ENCODE measurements at places on chromosomes 13 and 19. TPM values are rescaled to one million over a fixed set of nuclear protein-coding genes. Genes with fewer than 3 reads are reported as not detected.
A peak's percentile ranks its signal among the peaks of the same experiment; 100 is the strongest.

Gene NECTIN2
- total RNA-seq: 264 TPM

Gene CEACAM19
- total RNA-seq: 4.6 TPM

Gene SMIM44
- 1.0 TPM for total RNA-seq

DNA sequence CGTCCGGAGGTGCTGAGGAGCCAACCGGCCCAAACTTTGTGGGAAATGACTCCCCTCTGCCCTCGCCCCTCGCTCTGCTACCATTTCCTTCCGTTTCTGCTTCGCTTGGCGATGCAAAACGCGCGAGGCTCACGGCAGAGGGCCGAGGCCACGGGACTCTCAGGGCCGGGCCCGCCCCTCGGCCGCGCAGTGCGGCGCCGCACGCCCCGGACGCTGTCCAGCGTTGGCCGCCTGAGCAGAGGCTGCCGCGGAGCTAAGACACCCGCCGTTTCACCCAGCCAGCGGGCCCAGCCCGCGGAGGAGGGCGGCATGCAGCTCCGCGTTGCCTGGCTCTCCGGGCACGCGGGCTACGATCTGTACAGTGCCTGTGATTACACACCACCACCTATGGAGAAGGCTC lies 2.1 kb upstream of the ZNF578 start:
- no peak for DNase-seq

Gene SAFB2
- 20.5 TPM for total RNA-seq

GRCh38 chr19:50213925-50214324 lies 10.5 kb downstream of the MYH14 start:
- DNase-seq: no peak

- DNase-seq: no peak
These were observed 1340.8 kb downstream of the PCDH9 start for GRCh38 chr13:65889368-65889767.

DNA sequence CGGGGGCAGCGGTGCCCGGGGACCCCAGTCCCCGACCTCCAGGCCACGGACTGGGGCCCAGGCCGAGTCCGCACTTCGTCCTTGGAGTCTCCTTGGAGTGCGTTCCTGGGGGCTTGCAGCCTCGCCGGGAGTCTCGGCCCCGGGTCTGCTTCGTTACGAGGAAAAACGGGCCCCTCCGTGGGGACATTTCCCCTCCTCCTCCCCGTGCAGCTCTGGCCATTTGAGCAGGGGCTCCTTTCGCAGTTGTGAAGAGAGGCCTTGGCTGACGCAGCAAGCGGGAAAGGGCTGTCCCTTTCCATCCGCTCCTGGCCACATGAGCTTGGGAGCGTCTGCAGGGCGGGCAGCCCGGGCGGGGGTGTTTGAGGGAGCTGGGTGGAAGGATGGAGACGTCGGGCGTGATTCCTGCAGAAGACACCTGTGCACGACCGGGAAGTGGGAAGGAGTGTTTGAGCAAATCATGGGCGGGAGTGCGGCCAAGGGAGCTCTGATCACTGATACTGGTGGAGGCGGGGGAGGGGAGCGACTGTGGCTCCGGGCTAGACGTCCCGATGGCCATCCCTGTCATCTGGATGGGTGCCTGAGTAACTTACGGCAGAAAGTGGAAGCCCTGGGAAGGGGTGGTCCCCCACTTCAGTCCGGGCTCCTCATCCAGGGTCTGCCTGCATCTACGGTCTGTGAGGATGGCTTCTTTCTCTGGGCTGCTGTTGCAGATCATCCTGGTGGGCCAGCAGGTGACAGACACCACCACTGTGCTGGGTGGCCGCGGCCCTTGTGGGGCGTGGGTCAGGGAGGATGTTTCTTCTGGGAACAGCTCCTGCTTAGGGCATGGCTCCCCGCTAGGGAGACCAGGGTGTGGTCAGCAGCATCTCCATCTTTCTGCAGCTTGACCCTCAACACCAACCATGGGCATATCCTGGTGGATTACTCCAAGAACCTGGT lies 736 bp downstream of the GPI start:
- no peak for DNase-seq

GRCh38 chr13:78499802-78500201 lies 103.5 kb downstream of the POU4F1 start:
- no peak for DNase-seq

GRCh38 chr13:34310539-34310938 lies 492.6 kb downstream of the RFC3 start:
- DNase-seq: no peak

GRCh38 chr13:76163761-76164160 lies 527.6 kb downstream of the LMO7 start:
- DNase-seq: no peak

DNA sequence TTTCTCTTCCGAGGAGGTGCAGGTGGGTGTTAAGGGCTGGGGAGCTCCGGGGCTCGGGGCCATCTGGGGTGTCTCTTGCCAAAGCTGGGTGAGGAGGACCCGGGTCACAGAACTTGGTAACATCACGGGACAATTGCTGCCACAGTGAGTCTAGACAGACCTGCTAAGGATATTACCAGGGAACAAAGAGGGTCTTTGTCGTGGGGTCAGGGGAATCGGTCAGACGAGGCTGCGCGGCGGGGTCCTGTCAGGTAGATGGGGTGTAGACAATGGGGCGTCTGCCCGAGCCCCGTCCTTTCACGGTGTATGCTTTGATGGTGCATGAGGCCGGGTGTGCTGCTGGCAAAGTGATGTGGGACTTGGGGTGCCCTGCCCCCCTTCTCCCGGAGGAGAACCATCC lies 7.8 kb downstream of the PGPEP1 start:
- no peak for DNase-seq

DNA sequence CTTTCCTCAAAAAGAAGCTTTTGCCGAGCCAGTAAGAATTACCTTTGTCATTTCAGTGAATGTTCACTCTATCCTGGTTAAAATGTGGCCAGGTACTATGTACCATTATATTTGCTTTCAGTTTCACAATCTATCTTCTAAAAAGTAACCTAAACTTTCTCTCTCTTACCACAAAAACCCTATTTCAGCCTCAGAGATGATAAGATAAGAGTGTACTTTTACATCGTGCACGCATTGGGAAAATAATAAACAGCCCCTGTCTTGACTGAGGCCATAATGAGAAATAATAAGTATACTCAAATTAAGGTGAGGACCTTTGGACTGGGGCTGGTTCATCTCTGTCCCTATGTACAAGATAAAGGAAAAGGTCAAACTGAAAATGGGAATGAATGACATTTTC lies 77.7 kb downstream of the ZNF726 start:
- no peak for DNase-seq

DNA sequence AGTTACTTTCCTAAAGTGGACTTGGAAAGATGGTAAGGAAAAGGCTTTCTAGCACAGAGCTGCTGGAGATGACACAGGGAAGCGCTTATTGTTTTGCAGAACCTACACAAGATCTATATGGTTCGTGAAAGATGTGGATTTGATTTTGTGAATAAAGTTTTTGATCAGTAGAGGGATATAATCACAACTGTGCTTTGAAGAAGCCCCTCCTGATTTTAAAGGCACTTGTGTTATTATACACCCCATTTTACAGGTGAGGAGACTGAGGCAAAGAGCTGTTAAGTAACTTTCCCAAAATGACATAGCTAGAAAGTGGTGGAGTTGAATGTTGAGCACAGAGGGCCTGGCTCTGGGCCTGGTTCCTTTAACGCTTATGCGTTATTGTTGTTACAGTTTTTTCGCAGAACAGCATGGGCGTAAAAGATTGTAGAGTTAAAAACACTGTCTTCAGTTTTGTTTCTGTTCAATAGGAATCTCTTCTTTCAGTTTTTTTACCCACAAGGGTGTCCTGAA lies 1.4 kb downstream of the TDRD3 start:
- no peak for DNase-seq

Gene ONECUT3
- total RNA-seq: not detected

DNA sequence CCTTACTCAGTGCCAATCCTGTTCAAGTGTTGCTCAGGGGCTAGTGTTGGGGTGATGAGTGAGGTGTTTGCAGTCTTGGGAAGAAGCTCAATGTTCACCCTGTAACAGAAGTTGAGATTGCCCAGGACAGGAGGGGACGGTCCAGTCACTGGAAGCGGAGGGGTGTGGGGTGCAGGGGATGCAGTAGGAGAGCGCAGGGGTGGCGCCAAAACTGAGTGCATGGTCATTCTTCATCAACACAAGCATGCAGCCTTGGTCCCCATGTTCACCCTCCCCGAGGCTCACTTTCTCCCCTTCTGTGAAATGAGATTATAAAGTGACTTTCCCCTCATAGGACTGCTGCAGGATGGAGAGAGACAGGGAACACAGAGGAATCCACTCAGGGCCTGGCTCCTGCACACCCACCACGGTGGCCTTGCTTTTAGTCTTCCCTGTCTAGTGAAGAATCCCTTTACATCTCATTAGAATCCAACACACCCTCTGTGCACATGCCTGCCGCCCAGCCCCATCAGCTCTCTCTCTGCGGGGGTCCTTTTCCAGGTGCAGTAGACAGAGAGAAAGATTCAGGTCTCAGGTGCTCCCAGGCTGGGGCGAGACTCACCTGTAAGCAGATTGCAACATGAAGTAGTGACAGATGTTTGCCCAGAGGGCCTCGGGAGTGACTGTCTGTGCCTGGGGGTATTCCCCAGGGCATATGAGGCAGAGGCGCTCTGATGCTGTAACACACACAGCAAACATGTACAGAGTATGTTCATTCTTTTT lies 93.2 kb downstream of the TSHZ3 start:
- no peak for DNase-seq

DNA sequence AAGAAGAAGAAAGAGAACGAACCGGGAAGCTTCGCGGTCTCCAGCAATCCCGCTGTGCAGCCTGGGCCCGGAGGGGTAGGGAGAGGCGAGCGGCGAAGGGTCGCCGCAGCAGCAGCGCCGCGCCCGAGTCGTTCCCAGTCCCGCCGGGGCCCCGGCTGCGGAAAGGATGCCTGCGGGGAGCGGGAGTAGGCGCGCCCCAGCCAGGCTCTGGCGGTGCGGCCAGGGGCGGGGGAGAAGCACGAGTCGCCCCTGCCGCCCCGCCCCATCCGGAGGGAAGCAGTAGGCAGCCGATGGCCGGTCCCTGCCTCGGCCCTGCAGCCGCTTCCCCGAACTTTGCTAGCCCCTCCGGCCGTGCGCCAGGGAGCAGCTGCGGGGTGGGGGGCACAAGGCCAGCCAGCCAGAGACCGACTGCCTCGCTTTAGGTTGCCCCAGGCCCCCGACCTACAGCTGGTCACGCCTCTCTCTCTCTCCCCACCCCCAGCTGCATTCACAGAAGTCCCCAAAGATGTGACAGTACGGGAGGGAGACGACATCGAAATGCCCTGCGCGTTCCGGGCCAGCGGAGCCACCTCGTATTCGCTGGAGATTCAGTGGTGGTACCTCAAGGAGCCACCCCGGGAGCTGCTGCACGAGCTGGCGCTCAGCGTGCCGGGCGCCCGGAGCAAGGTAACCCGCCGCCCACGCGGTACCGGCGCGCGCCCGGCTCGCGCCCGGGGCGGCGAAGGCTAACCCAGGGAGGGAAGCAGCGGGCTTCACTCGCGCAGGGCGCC lies 1.1 kb downstream of the VSTM2B start:
- DNase-seq: no peak

GRCh38 chr13:107803822-107804495 lies 411.4 kb downstream of the LIG4 start:
- no peak for DNase-seq

GRCh38 chr19:23914402-23915286 lies at the start of gene ZNF726:
Gene ZNF726 (plus strand): TSS chr19:23914886. CDS start chr19:23914995, 109 bp downstream.
- DNase-seq: peak; percentile 75

- no peak for DNase-seq
These were observed 27.5 kb upstream of the SERPINE3 start for GRCh38 chr13:51311957-51312520.

DNA sequence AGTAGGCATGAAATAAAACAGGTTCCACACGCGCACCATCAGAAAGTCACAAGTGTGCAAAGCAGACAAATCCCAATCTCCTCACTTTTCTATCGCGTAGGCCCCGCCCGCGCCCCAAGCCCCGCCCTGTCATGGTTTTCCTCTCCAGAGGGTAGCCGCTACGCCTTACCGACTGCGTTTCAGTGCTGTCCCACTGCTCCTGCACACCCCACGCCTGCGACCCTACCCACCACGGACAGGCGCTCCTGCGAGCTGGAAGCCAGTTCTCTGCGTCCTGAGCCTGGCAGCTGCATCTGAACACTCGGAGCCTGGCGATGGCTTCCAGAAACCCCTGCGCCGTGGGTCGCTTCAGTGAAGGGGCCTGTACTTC lies 379 bp upstream of the ZNF470 start:
- peak; percentile 4 for DNase-seq

Gene FAM32A
- total RNA-seq: 113 TPM

DNA sequence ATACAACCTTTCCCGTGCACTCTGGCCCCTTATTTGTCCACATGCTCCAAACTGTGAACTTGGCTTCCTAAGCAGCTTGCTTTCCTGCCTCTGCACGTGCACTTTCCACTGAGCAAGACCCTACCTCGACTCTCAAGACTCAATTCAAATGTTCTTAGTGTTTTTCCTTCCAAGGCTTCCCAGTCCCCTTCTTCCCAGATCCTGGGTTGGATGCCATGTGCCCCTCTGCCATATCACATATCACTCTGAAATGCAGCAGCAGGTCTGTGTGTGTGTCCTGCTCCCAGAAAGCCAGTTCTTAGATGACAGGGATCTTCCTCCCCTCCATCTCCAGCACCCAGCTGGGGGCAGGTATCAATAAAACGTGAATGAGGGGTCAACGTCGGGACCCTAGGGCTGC lies 3.0 kb downstream of the ZNF557 start:
- no peak for DNase-seq

GRCh38 chr13:107730813-107731212 lies 484.5 kb downstream of the LIG4 start:
- DNase-seq: peak; percentile 3

DNA sequence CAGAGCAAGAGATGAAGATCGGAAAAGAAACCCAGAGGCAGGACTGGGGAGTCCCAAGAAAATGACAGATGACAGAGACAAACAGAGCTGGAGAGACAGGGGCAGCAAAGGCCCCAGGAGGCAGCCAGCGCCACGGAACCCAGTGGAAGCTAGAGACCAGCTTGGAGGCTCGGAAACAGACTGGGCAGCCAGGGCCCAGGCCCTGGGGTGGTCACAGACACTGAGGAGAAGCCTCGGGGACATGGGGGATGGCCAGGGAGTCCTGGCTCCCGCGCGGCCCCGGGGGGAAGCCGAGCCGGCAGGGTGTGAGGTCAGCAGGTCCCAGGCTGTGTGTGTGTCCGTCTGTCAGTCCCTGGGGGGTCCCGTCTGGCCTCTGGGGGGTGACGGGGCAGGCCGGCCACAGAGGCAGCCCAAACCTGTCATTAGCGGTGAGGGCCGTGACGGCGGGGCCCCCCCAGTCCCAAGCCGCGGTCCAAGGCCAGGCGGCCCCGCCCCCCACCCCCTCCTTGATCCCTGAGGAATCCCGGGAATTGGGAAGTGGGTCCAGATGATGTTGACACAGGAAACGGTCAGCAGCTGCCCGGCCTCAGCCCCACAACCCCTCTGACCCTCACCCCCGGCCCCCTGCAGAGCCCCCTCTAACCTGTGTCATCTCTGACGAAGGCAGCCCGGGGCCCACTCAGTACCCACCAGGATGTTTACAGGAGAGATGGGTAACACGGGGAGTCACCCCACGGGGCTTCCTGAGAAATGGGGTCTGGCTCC lies 2.5 kb upstream of the TMEM190 start:
- DNase-seq: no peak

DNA sequence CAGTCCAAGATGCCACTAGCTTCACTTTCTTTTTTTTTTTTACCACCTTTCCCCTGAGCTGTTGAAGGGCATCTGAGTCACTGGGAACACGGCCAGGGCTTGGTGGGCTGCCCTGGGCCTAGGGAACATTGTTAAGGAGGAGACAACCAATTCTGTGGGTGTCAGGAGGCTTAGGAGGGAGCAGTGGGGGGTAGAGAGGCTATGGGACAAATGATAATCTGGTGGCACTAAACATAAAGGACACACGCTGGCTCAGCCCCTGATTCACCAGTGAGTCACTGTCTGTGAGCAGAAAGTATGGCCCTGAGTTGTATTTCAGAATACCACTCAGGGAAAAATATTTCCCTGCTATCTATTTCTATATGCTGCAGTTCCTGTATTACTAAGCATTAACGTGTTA lies 207.8 kb downstream of the DCLK1 start:
- no peak for DNase-seq

Gene NPHS1
- total RNA-seq: not detected

Gene TMEM145
- total RNA-seq: 0.63 TPM

Data from epithelial cell of proximal tubule (primary cell).